Stimulated activated CD4-positive, alpha-beta T cell treated with anti-CD3 and anti-CD28 coated beads, Interleukin-12 subunit alpha, Interleukin-12 subunit beta, amount 100 ng/mL, for 4 hours (primary cell): ENCODE measurements at places on chromosomes 7 and 10.

GRCh38 chr7:41628901-41629300, 74.0 kb downstream of the INHBA start:
- no peak for DNase-seq

DNA sequence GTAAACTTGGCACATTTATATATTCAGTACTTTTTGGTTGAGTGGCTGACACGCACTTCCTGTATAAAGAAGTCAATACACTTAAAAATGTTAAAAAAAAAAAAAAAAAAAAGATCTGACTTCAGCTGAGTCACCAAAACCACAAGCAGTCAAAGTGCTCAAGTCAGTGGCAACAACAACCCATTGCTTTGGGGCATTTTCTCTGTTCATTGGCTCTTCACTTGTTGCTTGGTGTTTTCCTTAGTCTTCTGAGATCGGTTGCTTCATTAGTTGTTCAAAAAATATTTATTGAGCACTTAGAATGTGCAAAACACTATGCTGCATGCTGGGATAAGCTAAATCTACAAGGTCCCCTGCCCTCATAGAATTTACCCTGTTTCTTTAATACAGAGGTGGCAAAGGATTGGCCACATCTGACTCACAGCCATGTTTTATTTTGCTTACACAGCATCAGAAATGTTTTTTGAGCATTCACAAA, 63.7 kb downstream of the ZNRF2 start:
- no peak for DNase-seq

DNA sequence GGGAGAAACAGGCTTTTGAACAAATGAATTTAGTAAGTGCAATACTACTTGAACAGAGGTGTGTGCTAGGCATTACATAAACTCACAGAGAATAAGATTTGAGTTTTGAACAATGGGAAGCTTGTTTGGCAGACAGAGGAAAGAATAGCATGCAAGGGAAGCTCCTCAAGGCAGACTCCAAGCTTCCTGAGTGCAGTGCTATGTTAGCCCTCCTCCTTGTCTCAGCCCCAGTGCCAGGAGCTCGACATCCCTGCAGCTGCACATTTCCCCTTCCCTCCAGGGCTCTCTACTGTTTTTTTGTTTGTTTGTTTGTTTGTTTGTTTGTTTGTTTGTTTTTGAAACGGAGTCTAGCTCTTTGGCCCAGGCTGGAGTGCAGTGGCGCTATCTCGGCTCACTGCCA, 237.5 kb downstream of the IPMK start:
- no peak for DNase-seq

DNA sequence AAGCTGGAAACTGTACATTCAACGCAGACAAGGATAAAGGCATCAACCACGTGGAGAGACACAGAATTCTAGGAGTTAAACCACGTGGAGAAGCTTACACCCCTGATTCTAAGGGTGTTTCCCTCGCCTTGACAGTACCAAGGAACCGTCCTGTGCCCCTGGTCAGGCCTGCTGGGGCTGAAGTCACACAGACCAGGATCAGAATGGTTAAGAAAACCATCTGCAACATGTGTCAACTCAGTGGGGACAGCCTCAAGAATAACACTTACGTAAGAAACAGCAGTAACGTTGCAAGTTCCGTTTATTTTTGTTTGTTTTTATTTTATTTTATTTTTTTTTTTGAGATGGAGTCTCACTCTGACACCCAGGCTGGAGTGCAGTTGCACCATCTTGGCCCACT, 55.6 kb downstream of the CHST15 start:
- no peak for DNase-seq

- DNase-seq = no peak
Measured at GRCh38 chr7:85426487-85426960, 239.7 kb upstream of the SEMA3D start.

- peak; percentile 36 for DNase-seq
Measured at GRCh38 chr7:36686499-36686898, 37.8 kb downstream of the AOAH start.

DNA sequence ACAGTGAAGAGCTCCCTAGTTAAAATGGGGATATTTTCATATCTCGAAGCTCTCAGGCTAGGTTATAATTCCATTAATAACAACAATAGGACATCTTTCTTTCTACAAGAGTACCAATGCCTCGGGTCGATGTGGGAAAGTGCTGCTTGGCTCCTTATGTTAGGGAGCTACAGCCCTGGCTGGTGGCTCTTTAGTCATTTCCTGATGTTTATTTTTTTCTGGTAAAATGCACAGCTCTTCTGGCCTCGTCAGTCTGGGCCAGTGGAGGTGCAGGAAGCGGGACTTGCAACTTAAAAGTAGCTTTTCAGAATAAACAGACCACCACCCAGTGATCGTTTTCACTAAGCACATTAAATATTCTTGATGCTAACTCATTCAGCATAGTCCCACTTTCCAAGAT, 58.3 kb downstream of the MKX start:
- no peak for DNase-seq

DNA sequence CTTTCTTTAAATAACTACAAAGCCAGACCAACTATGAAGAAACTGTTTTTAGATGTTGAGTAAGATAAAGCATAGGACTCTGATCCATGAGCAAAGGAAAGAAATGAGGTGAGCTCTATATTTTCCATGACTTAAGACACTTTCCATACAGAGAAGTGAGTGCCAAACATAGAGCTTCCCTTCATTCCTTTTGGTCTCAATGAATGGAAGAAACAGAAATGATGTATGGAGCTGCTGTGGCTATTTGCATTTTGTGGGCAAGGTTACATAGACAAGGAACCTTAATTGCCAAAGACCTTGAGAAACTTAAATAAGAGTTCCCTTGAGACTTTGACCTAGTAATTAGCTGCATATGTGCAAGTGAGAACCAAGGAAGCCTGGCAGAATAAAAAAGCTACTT, 1152.2 kb downstream of the XPNPEP1 start:
- no peak for DNase-seq

DNA sequence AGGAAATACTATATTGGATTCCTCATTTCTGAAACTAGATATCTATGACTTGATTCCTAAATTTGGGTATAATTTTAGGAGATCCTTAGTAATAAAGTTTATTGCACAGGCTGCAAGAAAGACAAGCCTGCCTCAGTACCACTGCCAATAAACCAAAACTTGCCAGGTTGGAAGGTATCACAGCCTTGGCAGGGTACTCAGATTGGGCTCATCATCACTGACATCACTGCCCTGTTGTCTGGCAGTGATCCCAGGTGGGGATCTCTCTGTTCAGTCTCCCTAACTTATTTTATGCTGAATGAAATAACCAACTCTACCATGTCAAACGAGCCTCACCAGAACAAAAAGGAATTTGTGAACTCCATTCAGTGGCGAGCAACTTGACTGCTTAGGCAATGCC, 18.8 kb downstream of the FIGNL1 start:
- DNase-seq = no peak

- no peak for DNase-seq
Measured at GRCh38 chr7:134891262-134891695, 95.0 kb upstream of the AGBL3 start.

DNA sequence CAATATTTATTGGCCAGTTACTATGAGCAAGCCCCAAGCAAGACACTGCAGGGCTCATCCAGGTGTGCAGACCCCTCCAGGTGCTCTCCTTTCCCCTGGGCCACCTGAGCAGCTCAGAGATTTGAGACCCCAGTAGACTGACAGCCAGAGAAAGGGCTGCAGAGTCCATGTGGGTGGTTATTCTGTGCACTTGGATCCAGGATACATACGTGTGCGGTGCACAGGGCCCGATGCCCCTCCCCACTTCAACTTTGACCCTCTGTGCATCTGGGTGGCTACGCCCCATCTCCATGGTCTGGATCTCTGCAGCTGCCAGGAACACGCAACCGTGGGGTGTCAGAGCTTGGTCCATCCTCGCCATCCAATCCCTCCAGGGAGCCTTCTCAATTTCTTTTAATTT, 72.9 kb downstream of the MKI67 start:
- no peak for DNase-seq

- no peak for DNase-seq
Measured at GRCh38 chr10:70759781-70760180, 25.4 kb downstream of the TBATA start.

- DNase-seq = no peak
Measured at GRCh38 chr7:31432836-31433340, 81.0 kb upstream of the ITPRID1 start.

DNA sequence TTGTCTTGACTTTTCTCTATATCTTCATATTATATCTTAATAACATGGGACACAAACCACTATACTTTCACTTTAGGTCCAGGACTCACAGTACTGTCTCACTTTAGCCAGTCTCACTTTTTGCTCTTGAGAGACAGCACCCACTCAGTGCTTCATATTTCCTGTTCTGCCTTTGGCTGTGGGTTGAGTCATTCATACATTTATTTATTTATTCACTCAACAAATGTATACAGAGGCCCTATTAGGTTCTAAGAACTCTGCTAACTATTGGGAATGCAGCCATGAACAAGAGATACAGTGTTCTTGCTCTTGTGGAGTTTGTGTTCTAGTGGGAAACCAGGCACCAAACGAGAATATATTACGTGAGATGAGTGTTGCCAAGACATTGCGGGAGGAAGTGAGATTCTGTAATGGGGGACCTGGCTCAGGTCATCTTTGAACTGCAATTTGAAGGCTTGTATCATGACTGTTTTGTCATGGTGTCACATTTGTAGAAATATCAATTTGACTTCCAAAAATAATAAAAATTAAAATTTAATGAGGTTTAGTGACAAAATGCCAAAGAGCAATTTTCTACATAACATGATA, 190.1 kb downstream of the SDHAF3 start:
- no peak for DNase-seq

GRCh38 chr10:30043476-30044270, 15.7 kb downstream of the JCAD start:
- DNase-seq = no peak

DNA sequence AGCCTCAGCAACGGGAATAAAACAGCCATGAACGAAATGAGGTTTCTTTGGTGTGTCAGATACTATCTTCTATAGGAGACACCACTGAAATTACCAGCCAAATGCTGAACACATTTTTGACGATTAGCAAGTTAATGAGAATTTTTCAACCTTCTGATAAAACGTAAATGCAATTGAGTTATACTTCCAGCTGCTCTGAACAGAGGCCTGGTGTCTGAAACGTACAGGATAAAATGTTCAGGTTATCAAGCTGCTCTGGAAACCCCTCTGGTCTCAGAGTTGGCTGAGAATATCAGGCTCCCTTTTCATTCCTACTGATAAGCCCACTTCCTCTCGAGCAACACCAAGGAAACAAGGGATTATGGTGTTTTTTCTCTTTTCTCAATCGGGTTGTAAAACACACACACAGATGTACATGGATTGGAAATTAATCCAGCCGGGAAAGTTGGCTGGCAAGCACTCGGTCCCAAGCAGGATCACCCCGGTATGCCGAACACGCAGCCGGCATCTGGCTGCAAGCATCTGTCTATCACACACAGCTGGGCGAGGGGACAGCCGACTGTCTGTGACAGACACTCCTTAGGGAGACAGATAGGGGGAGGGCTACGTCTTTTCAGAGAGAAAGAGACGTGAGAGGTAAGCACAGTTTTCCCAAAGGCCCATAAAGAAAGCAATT, 171.8 kb downstream of the PRKAG2 start:
- DNase-seq = no peak

DNA sequence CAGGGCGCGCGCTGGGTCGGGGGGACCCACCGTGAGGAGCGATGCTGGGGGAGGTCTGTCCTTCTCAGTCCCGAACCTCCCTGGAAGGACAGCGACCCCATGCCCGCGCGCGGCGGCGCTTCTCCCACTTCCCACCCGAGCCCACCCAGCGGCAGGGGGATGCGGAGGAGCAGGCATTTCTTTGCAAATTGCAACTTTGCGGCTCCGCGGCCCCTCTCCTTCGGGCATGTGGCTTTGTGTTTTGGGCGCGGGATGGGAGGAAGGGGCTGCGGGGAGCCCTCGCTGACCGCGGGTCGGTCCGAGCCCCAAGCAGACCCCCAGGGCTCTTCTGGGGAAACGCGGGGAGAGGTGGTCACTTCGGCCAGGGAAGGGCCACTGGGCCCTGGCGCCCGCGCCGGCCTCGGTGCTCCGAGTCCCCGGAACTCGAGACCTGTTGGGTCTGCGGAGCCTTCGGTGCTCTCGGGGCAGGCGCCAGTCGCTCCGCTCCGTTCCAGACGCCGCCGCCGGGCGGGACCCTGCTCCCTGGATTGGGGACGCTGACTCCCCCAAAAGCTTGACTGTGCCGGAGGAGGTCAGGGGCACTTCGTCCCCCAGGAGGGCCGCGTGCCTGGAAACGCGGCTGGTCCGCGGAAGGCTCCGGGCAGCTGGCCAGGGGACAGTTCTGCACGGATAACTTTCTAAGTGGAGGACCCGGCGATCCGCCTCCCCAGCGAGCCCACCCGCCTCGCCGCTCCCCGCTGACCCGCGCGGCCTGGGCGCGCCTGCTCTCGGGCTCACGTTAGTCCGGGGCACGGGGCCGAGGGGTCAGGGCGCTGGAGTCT, 164.2 kb upstream of the DPP6 start:
- DNase-seq = no peak

GRCh38 chr7:8133188-8133848, 128.6 kb downstream of the ICA1 start:
- no peak for DNase-seq

GRCh38 chr7:84712374-84713121, 474.3 kb downstream of the SEMA3D start:
- no peak for DNase-seq
